Left hindlimb (tissue), 1 donor: ENCODE measurements at places on chromosomes 3 and 15.

GRCh38 chr15:46442901-46443590 is 808.2 kb downstream of the SQOR start:
- DNase-seq, result no peak

GRCh38 chr3:46935168-46935858 is 41.2 kb downstream of the CCDC12 start:
- DNase-seq, result peak; percentile 76

GRCh38 chr15:37698679-37699078 is 235.8 kb upstream of the TMCO5A start:
- DNase-seq, result no peak

DNA sequence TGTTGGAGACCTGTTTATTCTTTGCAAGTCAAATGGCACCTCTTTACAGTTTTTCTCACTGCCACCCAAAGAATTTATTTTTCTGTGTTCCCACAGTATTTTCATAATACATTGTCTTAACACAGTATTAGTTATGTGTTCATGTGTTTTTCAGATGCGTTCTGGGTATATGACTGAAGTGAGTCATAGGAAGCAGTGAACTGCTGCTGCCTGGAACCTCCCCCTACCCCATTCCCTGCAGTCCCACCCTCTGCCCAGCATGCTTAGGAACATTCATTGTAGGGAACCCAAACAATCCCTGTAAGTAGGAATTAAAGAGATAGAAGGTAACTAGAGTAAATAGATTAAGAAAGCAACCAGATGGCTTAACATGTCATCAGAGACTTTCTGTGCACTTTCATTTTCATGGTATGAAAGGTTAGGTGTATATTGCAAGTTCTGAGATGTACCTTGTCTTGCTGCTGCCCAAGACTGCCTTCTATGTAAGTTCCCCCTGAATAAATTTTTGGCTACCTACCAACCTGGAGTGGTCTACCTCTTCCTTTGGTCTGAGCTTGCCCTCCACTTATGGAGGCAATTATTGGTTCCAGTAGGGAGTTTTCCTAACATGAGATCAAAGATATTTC is 21.9 kb upstream of the SQOR start:
- no peak for DNase-seq

GRCh38 chr3:17038141-17038540 is 153.4 kb downstream of the PLCL2 start:
- DNase-seq, result no peak

GRCh38 chr3:126826693-126827092 is 122.7 kb downstream of the CHCHD6 start:
- DNase-seq, result no peak
